Stimulated activated CD8-positive, alpha-beta memory T cell treated with anti-CD3 and anti-CD28 coated beads, Interleukin-2, amount 100 ng/mL, for 1 hour (primary cell): ENCODE measurements at places on chromosomes 6 and 20.

GRCh38 chr6:46528961-46529750 lies 37.9 kb upstream of the RCAN2 start:
- DNase-seq: no peak

GRCh38 chr6:160678744-160679401 lies 14.8 kb upstream of the LPA start:
- no peak for DNase-seq

- no peak for DNase-seq
Observed at GRCh38 chr6:26131618-26132017, 44.4 kb downstream of the HFE start.

GRCh38 chr6:39401376-39401775 lies 78.9 kb upstream of the KCNK16 start:
- DNase-seq: no peak

DNA sequence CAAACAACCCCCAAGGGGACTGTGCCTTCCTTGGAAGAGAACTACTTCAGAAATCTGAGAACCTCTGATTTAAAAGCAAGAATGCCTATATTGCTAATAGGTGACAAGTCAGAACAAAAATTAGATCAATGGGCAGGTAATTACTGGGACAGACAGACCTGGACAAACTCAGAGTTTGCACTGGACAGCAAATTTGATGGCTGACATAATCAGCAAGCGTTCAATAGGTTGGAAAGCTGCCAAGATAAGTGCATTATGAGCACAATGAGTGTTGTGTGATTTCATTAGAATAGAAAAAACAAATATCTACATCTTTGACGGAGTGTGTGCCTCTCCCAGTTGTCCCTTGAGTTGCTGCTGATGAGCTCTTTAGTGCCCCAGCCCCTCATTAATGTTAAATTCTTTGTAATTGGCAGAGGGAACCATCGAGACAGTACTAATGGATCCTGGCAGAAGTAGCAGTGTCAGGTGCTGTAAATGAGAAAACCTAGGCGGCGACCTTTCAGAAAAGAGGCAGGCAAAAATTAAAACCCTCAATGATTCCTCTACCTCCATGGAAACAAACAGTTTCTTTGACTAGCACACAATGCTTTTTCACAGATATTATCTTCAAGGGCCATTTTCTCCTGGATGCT lies 116.5 kb upstream of the COL21A1 start:
- DNase-seq: no peak

DNA sequence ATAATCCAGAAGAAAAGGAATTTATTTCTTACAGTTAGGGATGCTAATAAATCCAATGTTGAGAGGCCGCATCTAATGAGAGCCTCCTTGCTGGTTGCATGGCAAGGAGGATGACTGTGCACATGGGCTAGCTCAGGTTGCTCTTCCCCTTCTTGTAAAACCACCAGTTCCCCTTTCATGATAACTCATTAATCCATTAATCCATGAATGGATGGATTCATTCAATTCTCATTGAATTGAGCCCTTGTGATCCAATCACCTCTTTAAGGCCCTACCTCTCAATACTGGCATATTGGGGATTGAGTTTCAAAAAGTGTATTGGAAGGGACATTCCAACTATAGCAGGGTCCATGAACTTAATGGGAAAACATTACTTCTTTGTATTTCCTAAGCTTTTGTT lies 149.5 kb downstream of the BMP2 start:
- no peak for DNase-seq
